ENCODE measurements at places on chromosomes 11 and 22.

DNA sequence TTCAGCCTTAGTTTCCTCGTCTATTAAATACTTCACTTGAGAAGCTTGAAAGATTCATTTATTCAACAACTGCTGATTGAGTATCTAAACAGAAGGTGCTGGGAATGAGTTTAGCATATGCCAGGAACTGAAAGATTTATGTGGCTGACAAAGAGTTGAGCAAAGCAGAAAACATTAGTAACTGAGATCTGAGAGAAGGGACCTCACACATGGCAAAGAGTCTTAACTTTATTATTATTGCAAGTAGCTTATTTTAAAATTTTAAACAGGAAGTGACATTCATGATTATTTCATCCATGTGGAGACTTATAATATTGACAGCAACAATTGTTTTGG is 133.6 kb downstream of the CASP12 start:
- no peak for DNase-seq

- no peak for DNase-seq
Measured at GRCh38 chr11:58977470-58977869, 38.2 kb downstream of the GLYATL1 start.

- no peak for DNase-seq
Measured at GRCh38 chr11:12801976-12802375, 127.8 kb downstream of the TEAD1 start.

- no peak for DNase-seq
Measured at GRCh38 chr11:69635195-69635594, 5.8 kb upstream of the CCND1 start.

- peak; percentile 93 for DNase-seq
Measured at GRCh38 chr22:26483439-26484359, at the start of the genes HPS4 and SRRD. TSS of gene HPS4 (minus strand) at chr22:26483783. CDS start at chr22:26481762, 2,021 bp downstream. TSS of gene SRRD (plus strand) at chr22:26483877. CDS start at chr22:26483891, 14 bp downstream.

GRCh38 chr11:133825666-133826065 is 19.6 kb downstream of the SPATA19 start:
- DNase-seq: no peak

- no peak for DNase-seq
Measured at GRCh38 chr11:28697920-28698827, 590.0 kb downstream of the METTL15 start.

GRCh38 chr11:19805376-19805775 is 92.7 kb downstream of the NAV2 start:
- DNase-seq: no peak

All from CD4-positive, alpha-beta T cell treated with Interferon gamma for 1 hour (primary cell).